ENCODE measurements at places on chromosomes 1 and 21.

DNA sequence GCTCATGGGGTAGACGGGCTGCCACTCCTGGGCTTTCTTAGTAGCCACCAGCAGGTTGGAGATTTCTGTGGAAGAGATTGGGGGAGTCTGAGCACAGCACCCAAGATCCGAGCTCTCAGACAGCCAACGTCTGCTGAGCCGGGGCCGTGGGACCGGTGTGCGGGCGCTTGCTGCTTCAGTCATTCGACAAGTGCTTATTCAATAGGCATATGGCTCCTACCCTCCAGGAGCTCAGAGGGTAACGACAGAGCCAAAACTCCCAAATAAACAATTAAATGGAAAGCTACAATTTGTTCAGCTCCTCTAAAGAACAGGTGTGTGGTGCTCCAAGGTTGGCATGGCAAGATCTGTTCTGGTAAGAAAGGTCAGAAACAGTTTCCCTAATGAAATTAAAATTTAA lies 106.0 kb downstream of the RAVER2 start:
- DNase-seq, result no peak

- DNase-seq, result no peak
Measured at GRCh38 chr1:2585318-2586092, 1.1 kb upstream of the PRXL2B start.

GRCh38 chr1:166488327-166488726 lies 321.5 kb upstream of the FAM78B start:
- no peak for DNase-seq

DNA sequence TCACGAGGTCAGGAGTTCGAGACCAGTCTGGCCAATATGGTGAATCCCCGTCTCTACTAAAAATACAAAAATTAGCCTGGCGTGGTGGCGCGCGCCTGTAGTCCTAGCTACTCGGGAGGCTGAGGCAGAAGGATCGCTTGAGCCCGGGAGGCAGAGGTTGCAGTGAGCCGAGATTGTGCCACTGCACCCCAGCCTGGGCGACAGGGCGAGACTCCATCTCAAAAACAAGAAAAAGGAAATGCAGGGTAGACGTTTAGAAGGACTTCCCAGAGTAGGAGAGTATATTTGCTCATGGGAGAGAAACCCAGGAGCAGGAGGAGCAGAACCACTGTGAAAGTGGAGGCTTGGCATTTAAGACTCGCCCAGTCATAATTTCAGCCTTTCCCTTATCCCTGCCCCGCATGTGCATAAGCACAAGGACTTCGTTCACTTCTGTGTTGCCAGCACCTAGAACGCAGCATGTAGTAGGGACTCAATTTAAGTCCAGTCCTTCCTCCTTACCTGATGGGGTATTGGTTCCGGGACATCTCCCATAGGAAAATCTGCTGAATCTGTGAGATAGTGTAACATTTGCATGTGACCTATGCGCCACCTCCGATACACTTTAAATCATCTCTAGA lies 5.2 kb upstream of the MEF2D start:
- DNase-seq, result no peak

- no peak for DNase-seq
Measured at GRCh38 chr1:21705303-21705980, 36.3 kb upstream of the RAP1GAP start.

GRCh38 chr1:27166929-27167328 lies 12.0 kb upstream of the SLC9A1 start:
- DNase-seq, result no peak

- no peak for DNase-seq
Measured at GRCh38 chr1:166036092-166036491, 130.7 kb downstream of the FAM78B start.

DNA sequence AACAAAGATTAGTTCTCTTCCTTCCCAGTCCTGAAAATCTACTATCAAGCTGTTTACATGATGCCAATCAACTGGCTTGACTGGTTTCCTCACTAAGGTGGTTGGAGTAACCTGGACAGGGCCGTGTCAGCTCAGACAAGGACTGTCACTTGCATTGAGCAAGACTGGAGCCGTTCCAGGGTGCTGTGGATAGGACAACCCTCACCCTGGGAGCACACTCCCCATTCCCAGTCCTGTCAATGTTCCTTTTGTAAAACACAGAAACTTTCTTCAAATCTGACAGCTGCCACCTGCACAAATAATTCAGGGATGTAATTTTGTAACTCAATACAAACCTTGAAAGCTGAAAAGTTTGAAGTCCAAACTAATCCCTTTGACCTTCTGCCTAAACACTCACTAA lies 31.4 kb downstream of the PLPP3 start:
- DNase-seq, result no peak

GRCh38 chr1:109669246-109669948 lies 1.5 kb downstream of the GSTM2 start:
- no peak for DNase-seq

- DNase-seq, result no peak
Measured at GRCh38 chr1:221276896-221277409, 397.7 kb downstream of the HLX start.

- no peak for DNase-seq
Measured at GRCh38 chr21:33101300-33101911, 31.5 kb downstream of the OLIG1 start.

GRCh38 chr1:1351511-1352427 lies 2.6 kb upstream of the DVL1 start:
- DNase-seq, result no peak

GRCh38 chr21:29196670-29197191 lies 66.3 kb downstream of the MAP3K7CL start:
- no peak for DNase-seq

DNA sequence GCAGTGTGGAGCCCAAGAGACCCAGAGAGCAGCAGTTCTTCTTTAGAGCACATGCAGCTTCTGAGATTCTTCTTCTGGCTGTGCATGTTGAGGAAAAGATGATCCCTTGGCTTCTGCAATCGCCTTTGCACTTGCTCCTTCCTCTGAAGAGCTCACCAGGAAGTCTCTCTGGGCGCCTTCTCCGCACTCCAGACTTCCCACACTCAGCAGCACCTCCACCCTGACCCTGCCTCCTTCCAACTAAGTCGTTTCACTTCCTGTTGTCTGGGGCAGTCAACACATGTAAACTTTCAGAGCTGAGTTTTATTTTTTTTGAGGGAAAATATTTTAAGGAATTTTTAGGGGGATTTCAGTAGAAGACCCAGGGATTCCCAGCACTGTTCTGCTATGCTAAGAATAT lies 73.4 kb upstream of the F3 start:
- no peak for DNase-seq

GRCh38 chr1:19385869-19386591 lies 73.9 kb downstream of the SLC66A1 start:
- DNase-seq, result no peak

- no peak for DNase-seq
Measured at GRCh38 chr1:69913977-69914376, 291.4 kb downstream of the LRRC40 start.

GRCh38 chr1:155178441-155179111 lies 4.9 kb downstream of the TRIM46 start:
- DNase-seq, result no peak

GRCh38 chr21:31710586-31710985 lies 21.3 kb downstream of the SCAF4 start:
- DNase-seq, result no peak

DNA sequence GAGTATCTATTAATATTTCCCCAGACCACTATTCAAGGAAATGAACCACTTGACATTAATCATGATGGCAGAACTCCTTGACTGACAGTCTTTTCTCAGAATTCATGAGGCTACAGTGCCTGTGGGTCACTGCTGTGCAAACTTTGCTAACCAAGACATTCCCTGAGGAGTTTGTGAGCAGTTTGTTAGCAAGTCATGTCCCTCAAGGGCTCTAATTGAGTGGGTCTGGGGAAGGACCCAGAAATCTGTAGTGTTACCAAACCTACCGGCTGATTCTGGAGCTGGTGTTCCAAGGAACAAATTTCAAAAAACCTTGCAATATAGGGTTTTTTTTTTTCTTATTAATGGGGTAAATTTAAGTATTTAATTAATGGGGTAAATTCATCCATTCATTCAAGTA lies 103.2 kb upstream of the VANGL1 start:
- DNase-seq, result no peak

DNA sequence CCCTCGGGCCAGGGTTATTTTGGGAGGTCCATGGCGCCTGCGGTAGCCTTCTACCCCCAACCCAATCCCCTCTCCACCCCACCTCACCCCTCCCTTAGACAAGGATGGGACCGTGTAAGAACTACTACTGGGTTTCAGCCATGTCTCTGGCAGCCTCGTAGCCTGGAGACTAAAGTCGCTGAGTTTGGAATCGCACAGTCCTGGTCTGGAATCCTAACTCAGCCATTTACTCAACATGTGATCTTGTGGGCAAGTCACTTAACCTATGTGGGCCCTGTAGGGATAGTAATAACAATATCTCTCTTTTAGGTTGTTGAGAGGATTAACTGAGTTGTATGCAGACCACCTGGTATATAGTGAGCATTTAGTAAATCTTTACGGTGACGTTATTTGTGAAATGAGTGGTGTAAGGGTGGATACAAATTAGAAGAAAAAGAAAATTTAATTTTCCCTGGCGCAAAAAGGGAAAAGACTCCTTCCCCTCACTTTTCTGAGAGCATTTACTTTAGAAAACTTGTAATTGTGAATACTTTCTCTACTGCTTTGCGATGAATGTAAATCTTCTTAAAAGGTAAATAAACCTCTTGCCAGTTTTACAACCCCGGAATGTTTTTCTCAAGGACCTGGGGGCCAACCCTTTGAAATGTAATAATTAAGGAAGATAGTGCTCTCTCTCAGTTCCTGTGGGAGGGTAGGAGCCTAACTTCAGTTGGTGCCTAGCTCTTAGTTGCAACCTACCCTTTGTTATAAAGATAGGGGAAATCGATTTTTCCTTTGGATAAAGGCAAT lies 615 bp upstream of the MRPS15 start:
- peak; percentile 68 for DNase-seq

DNA sequence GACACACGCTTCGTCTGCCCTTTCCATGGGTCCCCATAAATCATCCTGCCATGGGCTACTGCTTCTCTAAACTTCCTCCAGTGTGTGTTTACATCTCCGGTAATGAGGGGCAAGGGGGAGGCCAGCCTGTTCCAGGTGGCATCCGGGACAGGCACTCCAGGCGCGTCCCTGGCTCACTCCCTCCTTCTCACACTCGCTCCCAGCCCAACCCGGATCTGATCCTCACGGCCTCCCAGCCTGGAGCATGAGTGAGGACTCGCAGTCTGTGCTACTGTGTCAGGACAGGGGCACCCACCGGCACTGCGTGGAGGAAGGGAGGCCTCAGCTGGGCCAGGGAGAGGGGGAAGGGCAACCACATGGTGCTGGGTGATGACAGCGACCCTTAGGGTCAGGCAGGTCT lies 225.4 kb downstream of the TRABD2B start:
- DNase-seq, result no peak

DNA sequence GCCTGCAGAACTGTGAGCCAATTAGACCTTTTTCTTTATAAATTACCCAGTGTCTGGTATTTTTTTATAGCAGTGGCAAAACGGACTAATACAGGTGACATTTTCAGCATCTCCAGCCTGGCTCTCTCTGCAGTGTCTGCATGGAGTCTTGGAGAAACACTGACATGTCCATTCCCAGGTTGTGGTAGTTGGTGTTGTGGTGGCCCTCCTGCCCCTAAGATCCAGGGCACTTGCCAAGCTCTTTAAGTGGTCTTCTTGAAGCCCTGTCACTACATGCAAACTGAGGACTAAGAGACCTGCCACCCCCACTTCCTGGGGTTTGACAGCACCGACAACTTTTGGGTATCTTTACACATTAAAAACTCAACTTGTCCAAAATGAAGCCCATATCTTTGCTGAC lies 419.4 kb downstream of the NPHP4 start:
- no peak for DNase-seq

DNA sequence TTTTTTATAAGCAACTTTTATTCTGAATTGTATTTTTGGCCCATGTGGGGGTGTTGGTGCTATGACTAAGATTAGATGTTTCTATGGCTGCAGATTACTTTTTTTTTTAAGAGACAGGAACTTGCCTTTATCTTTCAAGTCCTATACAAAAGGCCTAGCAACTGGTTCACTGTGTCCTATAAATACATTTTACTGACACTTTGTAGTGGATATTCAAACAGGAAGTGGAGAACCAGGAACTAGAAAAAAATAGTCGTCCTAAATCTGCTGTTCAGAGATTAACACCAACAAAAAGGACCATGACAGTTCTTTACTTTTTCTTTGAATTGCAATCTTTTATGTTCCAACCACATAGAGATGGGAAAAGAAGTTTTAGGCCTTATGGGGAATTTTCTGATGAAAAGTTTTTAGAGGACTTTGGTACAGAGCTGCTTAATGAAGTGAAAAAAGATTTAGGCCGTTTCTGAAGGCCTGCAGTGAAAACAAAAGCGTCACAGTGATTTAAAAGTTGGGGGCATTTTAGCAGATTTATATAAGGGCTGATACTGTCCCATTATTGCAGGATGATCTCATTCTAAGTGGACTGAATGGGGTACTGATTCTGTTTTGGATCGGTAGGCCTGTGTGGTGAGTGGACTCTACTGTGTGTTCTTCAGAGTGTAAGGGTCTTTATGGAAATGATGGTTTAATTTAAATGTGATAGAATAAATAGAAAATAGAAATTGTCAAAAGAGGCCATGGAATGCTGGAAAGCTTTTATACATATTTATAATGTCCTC lies 136.4 kb upstream of the DEPDC1 start:
- no peak for DNase-seq

- DNase-seq, result no peak
Measured at GRCh38 chr1:245432228-245432875, 277.6 kb downstream of the KIF26B start.

DNA sequence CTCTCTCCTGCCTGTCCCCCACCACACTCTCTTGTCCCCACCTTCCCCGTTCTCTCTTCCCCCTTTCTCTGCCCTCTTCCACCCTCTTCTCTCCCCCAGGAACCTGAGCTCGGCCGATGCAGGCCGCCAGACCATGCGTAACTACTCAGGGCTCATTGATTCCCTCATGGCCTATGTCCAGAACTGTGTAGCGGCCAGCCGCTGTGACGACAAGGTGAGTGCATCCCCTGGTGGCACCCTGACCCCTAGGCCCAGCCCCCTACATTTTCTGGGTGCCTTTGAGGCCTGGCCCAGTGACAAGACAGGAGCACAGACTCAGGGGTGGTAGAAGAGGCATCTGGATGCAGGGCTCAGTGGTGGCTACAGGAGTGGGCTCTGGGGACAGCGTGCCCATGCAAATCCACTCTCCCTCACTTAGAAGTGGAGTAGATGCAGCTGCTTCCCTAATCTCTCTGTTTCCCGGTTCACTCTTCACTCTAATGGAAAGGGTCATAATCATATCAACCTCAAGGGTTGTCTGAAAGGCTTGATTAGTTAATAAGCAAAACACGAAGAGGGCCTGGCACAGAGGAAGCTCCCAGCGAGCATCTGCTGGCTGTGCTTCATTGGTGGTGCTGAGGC lies 37.0 kb downstream of the PKP1 start:
- DNase-seq, result no peak

GRCh38 chr1:202665417-202665816 lies 44.8 kb downstream of the SYT2 start:
- no peak for DNase-seq

GRCh38 chr1:35178874-35179380 lies 14.0 kb downstream of the SFPQ start:
- DNase-seq, result no peak

DNA sequence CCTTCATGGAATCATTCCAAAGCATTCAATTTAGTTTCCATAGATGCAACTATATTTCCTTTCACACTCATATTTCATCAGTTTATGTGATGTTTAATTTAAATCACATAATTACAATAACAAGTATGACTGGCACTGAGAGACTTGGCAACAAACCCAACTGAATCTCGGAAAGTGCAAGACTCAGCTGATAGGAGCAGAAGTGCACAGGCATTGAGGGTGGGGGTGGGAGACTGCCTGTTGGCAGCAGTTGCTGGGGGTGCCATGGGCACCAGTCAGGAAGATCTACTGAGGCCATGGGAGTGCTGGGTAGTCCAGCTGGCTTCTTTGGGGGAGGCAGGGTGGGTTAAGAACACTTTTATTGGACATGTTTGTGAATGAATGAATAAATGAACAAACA lies 10.4 kb upstream of the HMGB4 start:
- no peak for DNase-seq
